ENCODE measurements at places on chromosomes 3 and 15.

GRCh38 chr15:61198722-61199121 is 30.4 kb downstream of the RORA start:
- DNase-seq: no peak

DNA sequence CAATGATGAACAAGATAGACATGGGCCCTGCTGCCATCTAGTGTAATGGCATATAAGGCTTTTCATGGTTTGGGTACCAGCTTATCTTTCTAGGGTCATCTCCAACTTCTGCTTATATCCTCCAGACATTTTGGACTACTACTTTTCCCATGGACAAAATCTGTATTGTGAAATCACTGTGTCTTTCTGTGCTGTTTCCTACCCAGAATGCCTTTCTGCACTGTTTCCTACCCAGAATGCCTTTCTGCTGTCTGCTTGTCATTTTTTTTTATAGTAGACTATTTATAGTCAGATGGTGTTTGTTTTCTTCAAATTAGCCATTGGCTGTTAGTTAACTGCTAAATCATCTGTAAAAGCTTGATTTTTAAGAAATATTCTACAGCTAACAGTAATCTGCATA is 20.1 kb downstream of the VPS8 start:
- no peak for DNase-seq

DNA sequence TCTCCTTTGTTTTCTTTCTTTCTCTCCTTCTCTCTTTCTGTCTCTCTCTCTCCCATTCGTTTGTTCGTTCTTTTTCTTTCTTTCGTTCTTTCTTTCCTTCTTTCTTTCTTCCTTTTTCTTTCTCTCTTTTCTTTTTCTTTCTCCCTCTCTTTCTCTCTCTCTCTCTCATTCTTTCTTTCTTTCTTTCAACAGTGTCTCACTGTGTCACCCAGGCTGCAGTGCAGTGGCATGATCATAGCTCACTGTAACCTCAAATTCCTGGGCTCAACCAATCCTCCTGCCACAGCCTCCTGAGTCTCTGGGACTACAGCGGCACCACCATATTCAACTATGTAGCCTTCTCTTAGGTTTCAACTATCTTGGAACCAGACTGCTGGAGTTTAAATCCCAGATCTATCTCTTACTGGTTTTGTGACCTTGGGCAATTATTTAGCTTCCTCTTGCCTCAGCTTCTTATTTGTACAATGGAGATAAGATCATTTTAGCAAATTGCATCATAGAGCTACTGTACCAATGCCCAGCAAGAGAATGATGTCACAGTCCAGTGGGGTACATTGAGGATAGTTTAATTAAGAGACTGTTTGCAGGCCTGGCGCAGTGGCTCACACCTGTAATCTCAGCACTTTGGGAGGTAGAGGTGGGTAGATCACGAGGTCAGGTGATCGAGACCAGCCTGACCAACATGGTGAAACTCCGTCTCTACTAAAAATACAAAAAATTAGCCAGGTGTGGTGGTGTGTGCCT is 27.3 kb upstream of the PARL start:
- no peak for DNase-seq

DNA sequence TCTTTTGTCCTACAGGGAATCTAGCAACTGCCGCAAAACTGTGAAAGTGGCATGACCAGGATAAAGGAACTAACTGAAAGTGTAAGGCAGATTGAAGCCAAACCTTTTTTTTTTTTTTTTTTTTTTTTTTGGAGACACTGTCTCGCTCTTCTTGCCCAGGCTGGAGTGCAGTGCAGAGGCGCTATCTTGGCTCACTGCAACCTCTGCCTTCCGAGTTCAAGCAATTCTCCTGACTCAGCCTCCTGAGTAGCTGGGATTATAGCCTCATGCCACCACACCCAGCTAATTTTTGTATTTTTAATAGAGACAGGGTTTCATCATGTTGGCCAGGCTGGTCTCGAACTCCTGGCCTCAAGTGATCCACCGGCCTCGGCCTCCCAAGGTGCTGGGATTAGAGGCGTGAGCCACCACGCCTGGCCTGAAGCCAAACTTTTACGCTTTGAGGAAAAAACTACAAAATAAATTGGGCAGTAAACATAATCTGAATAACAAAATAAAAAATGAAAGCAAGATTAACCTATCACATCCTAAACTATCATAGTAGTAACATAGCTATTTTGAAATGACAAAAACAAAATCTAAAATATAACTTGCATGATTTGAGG is 9.7 kb downstream of the SLTM start:
- DNase-seq: no peak

Measured in colonic mucosa (tissue), 4 donors.